ENCODE measurements at places on chromosomes 5 and 9.

- no peak for DNase-seq
Measured at GRCh38 chr5:122967085-122967484, 69.4 kb downstream of the PPIC start.

DNA sequence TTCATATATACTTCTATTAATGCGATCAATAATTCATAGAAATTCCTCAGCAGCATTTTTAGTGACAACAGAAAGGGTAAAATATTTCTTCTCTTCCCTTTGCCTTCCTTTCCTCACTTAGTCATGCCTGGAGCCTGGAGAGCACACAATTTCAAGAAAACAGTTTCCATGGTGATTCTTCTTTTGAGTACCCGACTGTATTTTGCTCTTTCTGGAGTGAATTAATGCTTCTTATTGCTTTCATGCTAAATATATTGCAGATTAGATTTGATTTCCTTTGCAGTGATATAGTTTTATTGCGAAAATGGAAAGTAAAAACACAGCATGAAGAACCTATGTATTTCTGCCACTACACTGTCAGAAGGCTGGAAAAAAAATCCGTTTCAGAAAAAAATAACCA is 153.5 kb downstream of the PPP2R2B start:
- DNase-seq: no peak

- no peak for DNase-seq
Measured at GRCh38 chr5:23033864-23034263, 180.7 kb upstream of the CDH12 start.

DNA sequence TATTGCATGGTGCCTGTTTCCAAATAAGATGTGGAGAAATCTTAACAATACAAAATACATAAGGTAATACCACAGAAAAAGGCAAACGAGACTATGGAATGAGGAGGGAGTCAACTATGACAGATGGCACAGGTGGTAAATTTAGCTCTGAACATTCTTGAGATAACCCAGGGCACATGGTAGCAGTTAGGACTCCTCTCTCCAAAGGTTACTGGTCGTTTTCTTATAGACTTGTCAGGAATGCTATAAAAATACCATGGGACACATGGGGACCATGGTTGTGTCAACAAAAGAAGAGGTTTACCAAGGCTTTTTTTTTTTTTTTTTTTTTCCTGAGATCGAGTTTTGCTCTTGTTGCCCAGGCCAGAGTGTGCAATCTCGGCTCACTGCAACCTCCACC is 209.4 kb upstream of the RFX3 start:
- DNase-seq: no peak

- peak; percentile 54 for DNase-seq
Measured at GRCh38 chr9:121201045-121201737, 478 bp downstream of the RAB14 start.

GRCh38 chr9:91837981-91838731 is 111.9 kb downstream of the ROR2 start:
- DNase-seq: peak; percentile 37

GRCh38 chr9:117302487-117302886 is 112.4 kb downstream of the ASTN2 start:
- no peak for DNase-seq

DNA sequence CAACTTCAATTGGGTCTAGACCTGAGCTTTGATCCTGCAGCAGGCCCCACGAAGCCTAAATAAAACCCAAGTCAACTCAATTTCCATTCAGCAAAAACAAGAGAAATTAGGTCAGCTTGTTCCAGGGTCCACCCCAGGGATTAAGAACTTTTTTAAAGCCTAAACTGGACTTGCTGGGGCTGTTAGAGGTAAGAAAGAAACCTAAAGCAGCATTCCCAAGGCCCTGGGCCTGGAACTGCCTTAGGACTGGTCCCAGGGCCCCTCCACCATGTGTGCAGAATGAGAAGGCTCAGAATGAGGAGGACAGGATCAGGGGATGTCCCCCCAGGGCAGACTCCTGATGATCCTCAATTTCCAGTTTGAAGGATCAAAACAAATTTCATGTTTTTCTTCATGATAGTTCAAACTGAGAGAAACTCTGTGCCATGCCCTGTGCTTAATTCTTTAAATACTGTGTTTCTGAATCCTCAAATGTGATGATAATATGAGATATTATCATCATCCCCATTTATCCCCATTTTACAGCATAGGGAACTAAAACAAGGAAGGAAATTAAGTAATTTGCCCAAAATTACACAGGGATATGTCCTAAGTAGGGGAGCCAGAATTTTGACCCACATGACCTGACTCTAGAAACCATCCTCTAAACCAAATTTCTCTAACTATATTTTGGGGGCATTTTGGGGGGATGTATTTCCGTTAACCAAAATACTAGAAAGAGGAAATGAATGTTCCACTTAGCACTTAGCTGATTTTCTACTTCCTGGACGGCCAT is 64.5 kb downstream of the DENND1A start:
- no peak for DNase-seq

DNA sequence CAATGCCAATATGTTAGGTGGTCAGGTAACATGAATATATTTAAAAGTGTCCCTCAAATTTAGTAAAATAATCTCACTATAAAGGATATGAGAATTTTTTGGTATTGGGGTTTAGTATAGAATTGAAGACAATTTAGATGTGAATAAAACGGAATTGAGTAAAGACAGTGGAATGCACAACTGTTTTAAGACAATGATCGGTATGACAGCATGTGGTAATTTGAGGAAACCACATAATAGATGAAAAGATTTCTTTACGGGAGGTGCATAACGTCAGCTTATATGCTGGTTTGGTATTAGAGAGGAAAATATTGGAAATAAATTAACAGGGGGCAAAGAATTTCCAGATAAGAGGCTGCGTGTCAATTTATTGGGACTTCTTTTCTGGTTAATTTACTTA is 1043.2 kb downstream of the CDH18 start:
- no peak for DNase-seq

DNA sequence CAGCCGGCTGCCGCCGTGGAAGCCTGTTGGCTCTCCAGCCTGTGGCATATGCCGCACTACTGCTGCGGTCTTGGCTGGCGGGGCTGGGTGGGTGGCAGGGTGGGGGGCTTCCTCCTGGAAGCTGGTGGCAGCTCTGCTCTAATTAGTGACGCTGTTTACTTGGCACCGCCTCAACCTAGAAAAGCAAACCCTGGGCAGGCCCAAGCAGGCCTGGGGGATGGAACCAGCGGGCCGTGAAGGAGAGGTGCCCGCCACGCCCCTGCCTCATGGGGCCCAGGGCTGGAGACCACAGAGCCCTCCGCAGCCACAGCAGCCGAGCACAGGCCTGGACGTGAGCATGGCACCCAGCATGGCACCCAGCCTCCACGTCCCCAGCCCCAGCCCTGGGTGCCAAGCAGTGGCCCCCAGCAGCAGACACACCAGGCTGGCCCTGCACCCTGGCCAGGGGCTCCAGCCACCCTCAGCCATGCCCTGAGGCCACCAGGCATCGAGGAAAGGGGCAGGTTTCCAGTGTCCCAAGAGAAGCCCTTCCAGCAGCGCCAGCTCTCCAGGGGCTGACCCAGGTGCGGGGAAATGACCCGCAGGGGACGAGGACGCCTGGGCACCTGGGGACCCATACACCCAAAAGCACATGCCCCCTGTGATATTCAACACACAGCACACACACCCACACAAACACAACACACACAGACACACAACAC is 5.4 kb upstream of the CCDC187 start:
- DNase-seq: no peak

GRCh38 chr9:89999176-89999533 is 394.3 kb downstream of the GADD45G start:
- no peak for DNase-seq

- DNase-seq: no peak
Measured at GRCh38 chr9:12666813-12667212, 26.4 kb upstream of the TYRP1 start.

DNA sequence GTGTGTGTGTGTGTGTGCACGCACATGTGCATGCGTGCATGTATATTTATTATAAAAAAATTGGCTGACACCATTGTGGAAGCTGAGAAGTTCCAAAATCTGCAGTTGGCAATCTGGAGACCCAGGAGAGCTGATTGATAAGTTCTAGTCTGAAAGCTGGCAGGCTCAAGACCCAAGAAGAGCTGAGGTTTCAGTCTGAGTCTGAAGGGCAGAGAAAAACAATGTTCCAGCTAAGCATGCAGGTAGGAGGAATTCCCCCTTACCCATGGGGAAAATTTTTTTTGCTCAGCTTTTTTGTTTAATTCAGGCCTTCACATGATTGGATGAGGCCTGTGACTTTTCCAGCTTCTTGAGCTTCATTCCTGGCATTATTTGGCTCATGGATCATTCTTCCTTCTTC is 31.2 kb upstream of the ACTBL2 start:
- DNase-seq: no peak

- no peak for DNase-seq
Measured at GRCh38 chr5:31095796-31096195, 97.7 kb upstream of the CDH6 start.

- DNase-seq: no peak
Measured at GRCh38 chr5:20524991-20525529, 537.1 kb upstream of the CDH18 start.

DNA sequence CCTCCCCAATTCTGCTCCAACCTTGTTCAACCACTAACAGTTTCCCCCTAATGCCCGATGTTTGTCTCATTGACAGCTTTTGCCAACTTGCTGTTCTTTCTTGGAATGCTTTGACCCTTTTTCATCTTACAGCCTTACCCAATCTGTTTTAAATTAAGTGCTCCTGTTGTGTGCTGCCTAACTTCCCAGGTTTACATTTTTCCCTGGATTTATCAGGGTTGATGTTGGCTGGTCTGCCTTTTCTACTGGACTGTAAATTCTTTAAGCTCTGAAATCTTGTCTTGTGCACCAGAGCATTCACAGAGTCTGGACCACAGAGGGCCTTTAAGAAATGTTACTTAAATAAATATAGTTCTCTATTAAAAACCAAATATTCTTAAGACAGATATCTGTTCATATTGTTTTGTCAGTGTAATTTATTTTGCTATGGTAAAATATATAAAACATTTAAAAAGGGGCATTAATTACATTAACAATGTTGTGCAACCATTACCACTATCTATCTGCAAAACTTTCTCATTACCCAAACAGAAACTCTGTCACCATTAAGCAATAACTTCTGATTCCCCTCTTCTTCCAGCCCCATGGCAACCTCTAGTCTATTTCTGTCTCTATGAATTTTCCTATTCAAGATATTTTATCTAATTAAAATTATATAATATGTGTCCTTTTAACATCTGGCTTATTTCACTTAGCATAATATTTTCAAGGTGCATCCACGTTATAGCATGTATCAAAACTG is 73.0 kb downstream of the OSTF1 start:
- no peak for DNase-seq

GRCh38 chr5:176685010-176685409 is 37.7 kb downstream of the TSPAN17 start:
- no peak for DNase-seq

DNA sequence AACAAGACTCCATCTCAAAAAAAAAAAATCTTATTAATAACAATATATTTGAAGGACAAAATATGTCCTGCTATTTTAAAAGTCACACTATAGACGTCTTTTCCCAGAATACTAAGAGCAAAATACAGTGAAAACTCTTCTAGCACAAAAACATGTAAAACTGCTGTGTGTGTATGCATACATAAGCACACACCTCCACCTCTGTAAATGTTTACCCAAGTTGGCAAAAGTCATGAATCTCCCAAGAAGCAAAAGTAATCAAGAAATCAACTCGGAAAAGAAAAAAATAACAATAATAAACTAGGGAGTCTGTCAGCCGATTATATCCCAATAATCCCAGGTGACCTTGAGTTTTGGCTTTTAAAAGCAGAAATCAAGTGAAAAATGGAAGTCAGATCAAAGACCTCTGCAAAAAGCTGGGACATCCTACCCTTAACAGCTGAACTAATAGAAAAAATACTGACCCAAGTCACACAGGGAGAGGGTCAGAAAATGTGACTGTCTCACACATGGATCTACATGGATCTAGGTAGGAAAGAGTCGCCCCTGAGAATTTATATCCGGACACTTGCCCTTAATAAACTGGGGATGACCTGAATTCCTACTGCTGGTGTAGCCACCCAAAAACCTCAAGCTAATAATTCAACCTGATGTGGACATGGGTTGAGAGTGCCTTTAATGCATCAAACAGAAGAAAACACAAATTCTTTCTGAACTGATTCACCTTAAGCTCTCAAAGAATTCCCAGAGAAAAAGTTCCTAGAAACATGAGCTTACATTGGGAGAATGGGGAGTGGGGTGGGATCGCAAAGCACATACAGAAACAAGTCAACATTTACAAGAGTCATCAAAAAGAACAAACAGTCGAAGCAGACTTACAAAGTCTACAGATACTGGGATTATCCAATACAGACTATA is 29.9 kb downstream of the LPAR1 start:
- no peak for DNase-seq

- no peak for DNase-seq
Measured at GRCh38 chr9:131469951-131470350, 32.8 kb upstream of the POMT1 start.

- no peak for DNase-seq
Measured at GRCh38 chr5:119315516-119315949, 40.3 kb upstream of the TNFAIP8 start.

DNA sequence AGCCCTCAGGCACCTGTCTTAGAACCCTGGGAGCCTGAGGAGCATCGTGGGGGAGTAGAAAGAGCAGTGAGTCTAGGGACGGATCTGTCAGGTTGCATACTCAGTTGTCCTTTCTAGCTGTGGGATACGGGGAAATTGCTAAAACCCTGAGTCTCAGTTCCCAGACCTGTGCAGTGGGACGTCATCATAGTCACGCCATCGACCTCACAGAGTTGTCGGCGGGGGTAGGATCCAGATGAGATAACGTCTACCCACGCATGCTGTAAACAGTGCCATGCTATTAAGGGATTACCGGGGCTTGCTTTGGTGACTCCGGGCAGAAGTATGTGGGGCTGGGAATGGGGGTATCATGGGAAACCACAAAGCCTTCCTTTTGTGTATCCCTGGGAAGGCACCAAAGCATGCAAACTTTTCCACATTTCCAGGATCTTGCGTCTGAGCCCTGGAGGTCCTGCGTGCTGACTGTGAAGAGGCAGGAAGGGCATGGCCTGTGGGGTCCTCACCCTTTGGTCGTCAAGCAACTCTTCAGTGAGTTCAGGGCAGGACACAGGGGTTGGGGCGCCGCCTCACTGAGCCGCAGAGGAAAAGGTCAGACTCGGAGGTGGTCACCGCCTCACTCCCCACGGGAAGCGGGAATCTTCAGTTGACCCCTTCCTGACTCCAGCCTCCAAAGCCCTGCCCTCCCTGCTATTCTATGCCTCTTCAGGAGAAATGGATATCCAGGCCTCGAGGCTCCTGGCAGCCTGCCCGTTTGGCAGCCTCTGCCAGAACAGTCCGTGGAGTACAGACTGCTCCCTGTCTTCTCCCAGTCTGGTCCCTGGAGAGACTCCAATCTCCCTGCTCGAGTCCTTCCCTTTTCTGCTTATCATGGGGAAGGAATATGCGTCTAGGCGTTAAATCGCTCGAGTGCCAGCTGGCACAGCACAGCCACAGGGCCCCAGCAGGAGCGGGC is 186.8 kb upstream of the KLF9 start:
- peak; percentile 64 for DNase-seq

DNA sequence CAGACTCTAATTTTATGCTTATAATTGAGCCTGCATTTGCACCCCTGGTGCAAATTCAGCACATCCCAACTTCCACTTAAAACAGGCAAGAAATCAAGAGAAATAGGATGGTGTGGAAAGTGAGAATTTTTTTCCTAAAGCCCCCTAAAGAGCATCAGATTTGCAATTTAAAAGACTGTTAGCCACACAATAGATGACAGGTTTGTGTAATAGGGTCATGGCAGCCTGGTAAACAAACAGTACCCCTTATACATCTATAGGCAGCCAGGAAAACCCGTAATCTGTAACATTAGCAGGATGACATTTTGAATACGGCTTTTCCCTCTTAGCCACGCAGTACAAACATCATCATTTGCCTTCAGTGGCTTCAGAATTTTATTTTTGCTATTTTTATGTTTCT is 17.2 kb downstream of the EBF1 start:
- no peak for DNase-seq

GRCh38 chr5:109786206-109786855 is 96.6 kb downstream of the MAN2A1 start:
- DNase-seq: no peak

All from H54 (cell line).